Skeletal muscle cell (primary cell): ENCODE measurements at places on chromosomes 16 and 17.

DNA sequence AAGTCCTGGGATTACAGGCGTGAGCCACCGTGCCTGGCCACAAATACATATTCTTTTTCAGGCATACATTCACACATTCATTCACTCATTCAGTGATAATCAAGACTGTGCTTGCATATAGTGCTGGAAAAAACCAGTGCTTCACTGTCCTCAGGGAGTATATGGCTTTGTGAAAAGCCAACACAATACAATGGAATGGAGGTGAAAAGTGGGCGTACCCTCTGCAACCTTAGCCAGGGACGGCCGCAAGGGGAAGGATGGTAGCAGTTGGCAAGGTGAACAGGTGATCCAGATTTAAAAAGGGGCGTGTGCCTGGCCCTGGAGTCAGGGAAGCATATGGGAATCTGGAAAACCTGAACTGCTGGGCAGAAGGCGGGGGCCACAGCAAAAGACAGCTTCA, 18.1 kb upstream of the GAN start:
- DNase-seq, result no peak

DNA sequence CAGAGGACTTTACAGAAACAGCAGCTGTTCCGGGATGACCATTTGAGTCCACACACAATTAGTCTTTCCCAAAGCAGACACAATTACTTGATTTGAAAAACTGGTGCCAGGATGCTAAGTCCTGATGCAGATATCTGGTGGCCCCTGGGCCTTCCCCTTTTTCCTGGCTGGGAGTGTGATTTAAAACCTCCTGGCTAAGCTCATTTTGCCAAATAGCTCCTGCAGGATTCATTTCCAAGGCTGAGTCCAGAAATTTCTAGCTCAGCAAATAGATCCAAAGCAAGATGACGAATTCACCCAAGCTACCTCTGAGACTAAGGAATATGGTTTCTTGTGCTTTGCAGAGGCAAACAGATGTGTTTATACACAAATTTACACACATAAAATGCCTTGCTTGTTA, 422.2 kb downstream of the CA10 start:
- no peak for DNase-seq

GRCh38 chr17:73343739-73344454, 32.1 kb upstream of the CDC42EP4 start:
- DNase-seq, result no peak

- DNase-seq, result no peak
Measured at GRCh38 chr17:49635121-49635520, 42.8 kb downstream of the SPOP start.

GRCh38 chr16:3383045-3383448, 17.8 kb downstream of the ZSCAN32 start:
- DNase-seq, result no peak

- DNase-seq, result no peak
Measured at GRCh38 chr16:84366208-84366607, 2.1 kb upstream of the ATP2C2 start.

- no peak for DNase-seq
Measured at GRCh38 chr16:80704751-80705505, 99.5 kb downstream of the CDYL2 start.

DNA sequence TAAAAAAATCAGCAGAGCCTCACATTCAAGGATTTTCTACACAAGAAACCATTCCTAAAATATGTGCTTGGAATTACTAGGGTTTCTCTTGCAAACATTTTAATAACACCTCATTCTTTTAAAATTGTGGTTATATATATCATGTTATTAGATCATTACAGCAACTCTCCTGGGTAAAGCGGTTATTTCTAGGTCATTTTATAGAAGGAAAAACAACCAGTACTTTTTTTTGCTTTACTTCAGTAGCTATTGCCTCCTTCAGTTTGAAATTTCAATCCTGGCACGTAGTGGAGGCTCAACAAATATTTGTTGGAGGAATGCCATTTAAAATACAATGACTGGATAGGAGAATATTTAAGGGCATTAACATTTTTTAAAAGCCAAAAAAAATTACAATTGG, 220.6 kb downstream of the CDRT15L2 start:
- DNase-seq, result no peak

DNA sequence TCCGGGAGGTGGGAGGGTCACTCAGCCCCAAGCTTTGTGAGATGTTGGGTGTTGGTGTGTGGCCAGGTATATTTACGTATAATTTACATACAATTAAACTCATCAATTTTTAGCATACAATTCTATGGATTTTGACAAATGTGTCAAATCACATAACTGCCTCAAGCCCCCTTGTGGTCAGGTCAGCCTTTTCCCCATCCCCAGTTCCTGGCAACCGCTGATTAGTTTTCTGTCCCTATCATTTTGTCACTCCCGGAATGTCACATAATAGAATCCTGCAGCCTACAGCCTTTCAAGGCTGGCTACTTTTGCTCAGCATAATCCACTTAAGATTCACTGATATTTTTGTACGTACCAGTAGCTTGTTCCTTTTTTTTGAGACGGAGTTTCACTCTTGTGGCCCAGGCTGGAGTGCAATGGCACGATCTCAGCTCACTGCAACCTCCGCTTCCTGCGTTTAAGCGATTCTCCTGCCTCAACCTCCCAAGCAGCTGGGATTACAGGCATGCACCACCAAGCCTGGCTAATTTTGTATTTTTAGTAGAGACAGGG, 19.3 kb upstream of the RAI1 start:
- no peak for DNase-seq

DNA sequence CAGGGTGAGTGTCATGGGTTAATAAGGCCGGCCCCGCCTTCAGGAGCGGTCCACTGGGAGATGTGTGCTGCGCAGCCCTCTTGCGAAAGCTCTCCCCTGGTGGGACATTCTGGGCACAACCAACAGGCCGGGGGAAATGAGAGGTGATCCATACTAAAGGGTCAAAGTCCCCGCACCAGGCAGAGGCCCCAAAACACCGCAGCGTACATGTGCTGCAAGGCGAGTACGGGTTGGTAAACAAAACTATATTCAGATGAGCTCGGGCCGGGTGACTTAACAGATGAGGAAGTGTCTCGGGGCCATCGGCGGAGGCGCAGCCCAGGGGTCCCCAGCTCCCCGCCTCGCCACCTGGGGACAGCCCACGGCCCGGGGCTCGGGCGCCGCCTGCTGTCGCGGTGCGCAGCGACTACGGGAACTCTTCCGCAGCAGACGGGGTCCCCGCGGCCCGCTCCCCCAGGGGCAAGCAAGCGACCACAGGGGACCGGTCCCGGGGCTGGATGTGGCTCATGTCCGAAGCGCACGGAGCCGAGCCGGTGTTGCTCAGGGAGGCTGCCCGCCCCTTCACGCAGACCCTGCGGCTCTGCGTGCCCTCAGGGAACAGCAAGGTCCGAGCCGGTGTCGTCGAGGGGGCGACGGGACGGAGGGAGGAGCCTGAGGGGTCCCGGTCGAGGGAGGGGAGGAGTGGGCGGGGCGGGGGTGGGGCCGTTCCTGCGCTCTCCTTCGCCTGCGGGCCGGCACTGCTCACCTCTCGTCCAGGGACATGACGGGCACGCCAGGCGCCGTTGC, at the start of gene RAB37:
RAB37 (plus strand) TSS at position 744 of the 786 bp plus-strand sequence; CDS start at position 761, 17 bp downstream.
- DNase-seq, result no peak

- DNase-seq, result no peak
Measured at GRCh38 chr17:2695961-2696760, 15.4 kb downstream of the CLUH start.

GRCh38 chr17:5861246-5861645, 208.9 kb upstream of the WSCD1 start:
- no peak for DNase-seq

GRCh38 chr17:19539040-19539399, 5.4 kb downstream of the SLC47A1 start:
- DNase-seq, result no peak

- no peak for DNase-seq
Measured at GRCh38 chr17:1111599-1112443, 68.0 kb downstream of the ABR start.

- DNase-seq, result peak; percentile 45
Measured at GRCh38 chr17:7023576-7024401, 939 bp downstream of the BCL6B start.

DNA sequence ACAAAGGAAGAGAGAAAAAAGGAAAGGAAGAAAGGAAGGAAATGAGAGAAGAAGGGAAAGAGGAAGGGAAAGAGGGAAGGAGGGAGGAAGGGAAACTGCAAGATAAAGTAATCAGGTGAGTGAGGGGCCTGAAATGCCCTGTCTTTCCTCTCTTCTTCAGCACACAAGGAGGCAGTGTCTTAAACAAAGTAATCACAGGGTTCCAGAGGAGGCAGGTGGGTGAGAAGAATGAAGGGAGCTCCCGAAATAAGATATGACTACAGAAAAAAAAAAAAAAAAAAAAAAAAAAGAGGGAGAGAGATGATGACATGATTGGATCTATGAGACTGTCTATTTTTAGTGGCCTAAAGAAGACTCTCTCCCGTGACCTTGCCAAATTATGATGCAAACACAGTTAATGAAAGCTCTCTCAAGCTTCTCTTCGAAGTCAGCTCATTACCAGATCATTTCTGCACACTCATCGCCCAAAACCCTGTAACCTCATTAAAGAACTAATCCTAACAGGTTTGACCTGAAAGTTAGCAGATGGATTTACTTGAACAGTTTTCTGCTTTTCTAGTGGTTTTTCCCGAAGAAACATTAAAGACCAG, 53.6 kb downstream of the CDH11 start:
- peak; percentile 45 for DNase-seq

GRCh38 chr17:80821546-80821945, 170.1 kb upstream of the CHMP6 start:
- no peak for DNase-seq

DNA sequence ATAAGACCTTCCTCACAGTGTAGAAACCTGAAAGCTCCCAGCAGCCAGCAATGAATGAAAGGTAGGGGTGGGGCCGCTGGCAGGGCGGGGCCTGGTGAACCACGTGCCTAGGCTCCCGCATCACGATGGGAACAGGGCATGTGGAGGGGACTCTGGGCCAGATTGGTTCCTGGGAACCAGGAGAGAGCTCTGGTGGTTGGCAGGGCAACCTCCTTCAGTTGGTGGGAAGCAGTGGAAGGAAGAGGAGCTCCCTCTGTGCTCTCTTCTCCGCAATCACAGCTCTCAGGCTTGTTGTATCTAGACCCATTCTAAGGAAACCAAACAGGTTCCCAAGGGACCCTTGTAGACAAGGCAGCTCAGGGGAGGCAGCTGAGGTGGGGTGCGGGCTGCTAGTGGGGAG, 10.5 kb downstream of the GGA2 start:
- no peak for DNase-seq

GRCh38 chr17:77419547-77420094, 278.9 kb downstream of the SEC14L1 start:
- DNase-seq, result no peak

- no peak for DNase-seq
Measured at GRCh38 chr17:81027591-81028505, 7.1 kb upstream of the BAIAP2 start.

- no peak for DNase-seq
Measured at GRCh38 chr17:82709676-82710498, 6.6 kb upstream of the FN3KRP start.

DNA sequence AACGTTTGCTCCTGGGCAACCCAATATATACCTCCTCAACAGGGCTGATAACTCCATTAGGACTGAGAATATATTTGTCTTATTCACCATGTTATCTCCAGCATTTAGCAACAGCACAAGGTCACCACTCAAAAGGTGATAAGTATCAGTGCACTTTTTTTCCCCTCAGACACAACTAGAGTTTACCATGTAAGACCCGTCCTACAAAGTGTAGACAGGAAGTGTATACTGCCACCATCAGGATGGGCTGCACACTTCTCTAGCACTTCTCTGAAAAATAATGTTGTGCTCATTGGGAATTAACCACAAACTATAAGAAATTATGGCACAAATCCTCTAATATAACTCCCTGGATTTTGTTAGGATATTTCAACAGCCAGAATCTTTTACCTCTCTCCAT, 5.7 kb upstream of the VAT1L start:
- DNase-seq, result no peak

- no peak for DNase-seq
Measured at GRCh38 chr17:57277923-57278604, 21.7 kb downstream of the MSI2 start.

GRCh38 chr16:56988948-56989945, at the start of gene NLRC5:
Gene NLRC5 (plus strand): TSS chr16:56989557. CDS start chr16:57020713, 31,156 bp downstream.
- peak; percentile 47 for DNase-seq
